ENCODE measurements at places on chromosomes 2 and 18. TPM values are rescaled to one million over a fixed set of nuclear protein-coding genes. Genes with fewer than 3 reads are reported as not detected.

GRCh38 chr2:215901796-215902195 is 111.6 kb downstream of the MREG start:
- DNase-seq, result no peak

GRCh38 chr18:59569390-59569791 is 127.8 kb downstream of the CCBE1 start:
- DNase-seq, result no peak

- peak; percentile 59 for DNase-seq
These were observed 204.6 kb upstream of the TNP1 start for GRCh38 chr2:217064234-217065011.

GRCh38 chr2:85397925-85398331 is 12.2 kb downstream of the CAPG start:
- DNase-seq, result no peak

DNA sequence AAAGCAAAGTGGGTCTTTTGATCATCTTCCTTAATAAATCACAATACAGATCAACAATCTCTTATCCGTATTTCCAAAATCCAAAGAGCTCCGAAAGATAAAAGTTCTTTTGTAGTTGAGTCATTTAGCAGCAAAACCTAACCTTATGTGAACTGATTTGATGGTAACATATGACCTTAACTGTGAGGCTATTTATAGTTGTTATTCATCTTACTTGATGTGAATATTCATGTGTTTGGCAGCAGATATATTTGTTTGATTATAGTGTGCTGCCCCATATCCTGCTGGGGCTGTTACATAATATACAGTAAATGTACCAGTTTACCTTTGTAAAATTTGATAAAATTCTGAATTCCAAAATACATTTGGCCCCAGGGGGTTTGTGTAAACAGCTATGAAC is 158.5 kb downstream of the MYO3B start:
- no peak for DNase-seq

DNA sequence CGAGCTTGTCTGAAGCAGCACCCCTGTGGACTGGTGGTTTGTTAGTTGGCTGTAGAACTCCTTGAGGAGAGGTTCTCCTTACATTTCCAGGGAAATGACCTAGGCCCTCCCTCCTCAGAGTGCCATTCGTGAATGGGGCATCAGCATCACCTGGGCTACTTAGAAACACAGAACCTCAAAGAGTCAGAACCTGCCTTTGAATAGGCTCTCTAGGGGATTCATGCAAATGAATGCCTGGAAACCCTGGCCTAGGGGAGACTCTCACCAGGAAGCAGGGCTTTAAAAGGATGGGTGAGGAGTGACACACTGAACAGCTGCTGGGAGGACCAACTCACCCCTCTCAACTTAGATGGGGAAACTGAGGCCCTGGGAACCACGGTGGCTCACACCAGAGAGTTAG is 2.1 kb upstream of the MOCOS start:
- no peak for DNase-seq

GRCh38 chr2:212854116-212854515 is 297.3 kb downstream of the IKZF2 start:
- DNase-seq, result no peak

CNRIP1 gene
- 14.0 TPM for total RNA-seq

TSPYL6 gene
- not detected for total RNA-seq

DNA sequence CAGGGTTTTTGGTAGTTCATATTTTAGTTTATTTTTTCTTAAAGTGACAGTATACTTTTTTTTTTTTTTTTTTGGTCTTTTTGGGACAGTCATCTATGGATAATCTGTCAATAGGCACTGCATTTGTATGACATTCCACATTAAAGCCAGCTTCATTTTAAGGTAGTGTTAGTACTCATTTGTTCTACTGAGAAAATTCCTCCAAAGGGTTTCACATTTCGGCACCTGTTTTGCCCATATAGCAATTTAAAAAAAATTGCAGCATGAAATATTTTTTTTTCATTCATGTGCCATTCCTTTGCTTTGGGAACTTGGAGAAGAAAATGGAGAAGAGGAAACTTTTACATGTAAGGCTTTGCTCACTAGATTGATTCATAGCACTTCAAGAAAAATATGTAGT is 276.3 kb upstream of the TCF4 start:
- no peak for DNase-seq

DNA sequence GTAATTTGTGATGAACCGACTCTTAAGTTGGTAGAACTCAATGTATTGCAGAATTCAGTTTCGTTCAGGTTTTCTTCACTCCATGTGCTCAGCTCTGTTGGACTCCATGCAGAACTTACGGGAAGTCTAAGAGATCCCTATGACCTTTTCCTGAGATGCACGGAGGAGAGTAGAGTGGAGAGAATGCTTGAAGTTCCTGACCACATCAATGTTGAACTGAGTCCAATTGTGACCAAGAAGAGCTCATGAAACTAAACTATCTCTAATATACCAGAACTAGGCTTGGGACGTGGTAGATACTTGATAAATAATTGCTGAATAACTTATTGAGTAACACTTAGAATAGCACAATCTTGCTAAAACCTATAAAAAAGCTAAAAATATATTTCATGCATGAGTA is 47.2 kb downstream of the TMEM178A start:
- no peak for DNase-seq

MAP4K4 gene
- 43.1 TPM for total RNA-seq

DNA sequence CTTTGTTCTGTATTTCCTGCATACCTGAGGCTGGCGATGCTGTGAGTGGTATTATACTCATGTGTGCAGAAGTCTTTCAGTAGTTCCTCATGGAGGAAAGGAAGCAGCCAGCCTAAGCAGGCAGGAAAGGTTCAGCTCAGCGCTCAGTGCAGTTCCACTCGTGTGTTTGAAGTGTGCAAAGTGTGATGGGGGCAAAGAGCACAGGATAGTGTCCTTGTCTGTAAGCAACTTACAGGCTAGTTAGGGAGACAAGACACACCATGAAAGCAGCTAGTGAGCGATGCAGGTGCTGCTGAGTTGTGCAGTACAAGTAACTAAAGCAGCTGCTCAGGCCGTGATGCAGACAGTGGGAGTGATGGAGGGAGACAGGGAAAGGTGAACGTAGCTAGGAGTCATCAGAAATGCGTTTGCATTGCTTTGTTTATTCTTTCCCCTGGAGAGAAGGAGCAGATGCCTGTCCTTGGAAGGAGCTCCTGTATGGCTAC is 146.2 kb downstream of the LDLRAD4 start:
- DNase-seq, result no peak

EFHD1 gene
- total RNA-seq, result 5.0 TPM

RETREG2 gene
- 89.4 TPM for total RNA-seq

MAP3K19 gene
- total RNA-seq, result not detected

DQX1 gene
- not detected for total RNA-seq

STARD6 gene
- not detected for total RNA-seq

RNF152 gene
- total RNA-seq, result 29.9 TPM

IL36G gene
- not detected for total RNA-seq

NT5C1B gene
- not detected for total RNA-seq

MOGAT1 gene
- total RNA-seq, result not detected

- no peak for DNase-seq
These were observed 125.9 kb downstream of the ARHGAP15 start for GRCh38 chr2:143255086-143255485.

NCOA1 gene
- total RNA-seq, result 56.4 TPM

STPG4 gene
- total RNA-seq, result not detected

GRCh38 chr2:38508311-38509039 is 94.3 kb downstream of the HNRNPLL start:
- DNase-seq, result peak; percentile 98

YPEL5 gene
- 82.2 TPM for total RNA-seq

POTEJ gene
- total RNA-seq, result not detected

CYS1 gene
- total RNA-seq, result 0.78 TPM

GRCh38 chr18:23718243-23718720 is 29.0 kb downstream of the LAMA3 start:
- no peak for DNase-seq

SLC39A10 gene
- total RNA-seq, result 21.3 TPM

DNA sequence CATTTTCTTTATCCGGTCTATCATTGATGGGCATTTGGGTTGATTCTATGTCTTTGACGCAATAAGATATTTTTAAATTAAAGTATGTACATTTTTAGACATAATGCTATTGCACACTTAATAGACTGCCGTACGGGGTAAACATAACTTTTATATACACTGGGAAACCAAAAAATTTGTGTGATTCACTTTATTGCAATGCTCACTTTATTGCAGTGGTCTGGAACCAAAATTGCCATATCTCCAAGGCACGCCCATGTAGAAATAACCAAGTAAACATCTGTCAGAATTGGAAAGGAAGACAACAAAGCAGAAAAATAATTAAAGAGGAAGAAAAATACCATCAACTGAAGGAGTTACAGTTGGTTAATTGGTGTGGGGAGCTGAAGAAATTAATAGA is 205.8 kb upstream of the CTAGE1 start:
- no peak for DNase-seq

CCDC178 gene
- 2.2 TPM for total RNA-seq

IWS1 gene
- 17.8 TPM for total RNA-seq

DNA sequence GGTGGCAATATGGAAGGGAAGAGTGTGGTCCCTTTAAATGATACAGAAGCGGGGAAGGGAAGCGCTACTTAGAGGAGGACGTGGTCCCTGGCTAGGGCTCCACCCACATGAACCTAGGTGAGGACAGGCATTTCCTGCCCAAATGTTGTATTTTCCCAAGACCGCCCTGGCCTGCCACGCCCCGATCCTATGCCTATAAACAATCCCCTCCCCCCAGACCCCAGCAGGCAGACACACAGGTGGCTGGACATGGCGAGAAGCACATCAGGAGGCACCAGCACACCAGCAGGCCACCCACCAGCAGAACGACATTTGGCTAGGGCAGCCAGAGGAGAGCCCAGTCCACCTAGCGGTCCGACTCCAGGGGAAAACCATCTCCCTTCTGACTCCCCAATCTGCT is 47.2 kb downstream of the METTL8 start:
- DNase-seq, result no peak

TYMS gene
- 3.2 TPM for total RNA-seq

GRCh38 chr18:41370740-41371139 is 584.3 kb upstream of the PIK3C3 start:
- DNase-seq, result no peak

Measured in adrenal gland (tissue), 19 donors.